ENCODE measurements at places on chromosomes 1 and 21.

- no peak for DNase-seq
Measured at GRCh38 chr1:168138134-168138533, 1.4 kb upstream of the GPR161 start.

DNA sequence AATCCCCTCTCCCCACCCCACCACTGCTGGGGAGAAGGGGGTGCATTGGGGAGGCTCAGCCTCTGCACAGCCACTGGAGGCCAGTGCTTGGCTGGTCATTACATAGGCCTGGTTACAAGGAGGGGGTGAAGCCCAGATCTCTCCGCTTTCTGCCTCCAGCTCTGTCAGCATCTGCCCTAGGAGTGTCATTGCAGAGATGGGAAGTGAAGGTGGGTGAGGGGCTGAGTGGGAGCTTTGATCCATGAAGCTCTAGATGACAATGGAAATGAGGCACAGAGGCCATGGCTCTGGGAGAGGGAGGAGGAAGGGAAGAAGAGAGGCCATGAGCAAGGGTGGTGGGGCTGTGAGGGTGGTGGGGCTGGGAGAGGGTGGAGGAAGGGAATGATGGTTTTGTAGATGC lies 411.6 kb downstream of the MATN1 start:
- no peak for DNase-seq

DNA sequence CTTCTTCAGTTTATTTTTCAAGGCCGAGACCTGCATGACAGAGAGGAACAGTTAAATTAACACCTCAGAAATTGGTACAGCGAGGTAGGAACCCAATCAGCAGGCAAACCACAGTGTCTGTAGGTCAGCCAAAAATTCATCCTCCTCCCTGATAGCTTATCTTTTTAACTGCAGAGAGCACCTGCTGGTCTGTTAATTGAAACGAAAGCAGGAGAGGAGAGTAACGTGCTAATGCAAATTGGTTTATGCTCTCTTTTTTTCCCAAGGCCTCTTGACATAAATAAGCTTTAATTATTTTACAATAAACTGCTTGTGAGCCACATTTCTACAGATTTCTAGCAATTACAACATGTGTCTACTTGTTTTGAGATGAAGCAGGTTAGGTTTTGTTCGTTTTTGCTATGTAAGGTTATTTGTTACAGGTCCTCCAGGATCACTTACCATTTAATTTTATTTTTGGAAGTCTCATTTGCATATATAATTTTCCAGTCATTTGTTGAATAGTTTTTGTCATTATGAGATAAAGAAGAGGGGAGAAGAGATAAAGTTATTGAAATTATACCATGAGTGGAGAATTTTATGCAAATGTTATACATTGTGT lies 179.9 kb downstream of the DENND1B start:
- no peak for DNase-seq

DNA sequence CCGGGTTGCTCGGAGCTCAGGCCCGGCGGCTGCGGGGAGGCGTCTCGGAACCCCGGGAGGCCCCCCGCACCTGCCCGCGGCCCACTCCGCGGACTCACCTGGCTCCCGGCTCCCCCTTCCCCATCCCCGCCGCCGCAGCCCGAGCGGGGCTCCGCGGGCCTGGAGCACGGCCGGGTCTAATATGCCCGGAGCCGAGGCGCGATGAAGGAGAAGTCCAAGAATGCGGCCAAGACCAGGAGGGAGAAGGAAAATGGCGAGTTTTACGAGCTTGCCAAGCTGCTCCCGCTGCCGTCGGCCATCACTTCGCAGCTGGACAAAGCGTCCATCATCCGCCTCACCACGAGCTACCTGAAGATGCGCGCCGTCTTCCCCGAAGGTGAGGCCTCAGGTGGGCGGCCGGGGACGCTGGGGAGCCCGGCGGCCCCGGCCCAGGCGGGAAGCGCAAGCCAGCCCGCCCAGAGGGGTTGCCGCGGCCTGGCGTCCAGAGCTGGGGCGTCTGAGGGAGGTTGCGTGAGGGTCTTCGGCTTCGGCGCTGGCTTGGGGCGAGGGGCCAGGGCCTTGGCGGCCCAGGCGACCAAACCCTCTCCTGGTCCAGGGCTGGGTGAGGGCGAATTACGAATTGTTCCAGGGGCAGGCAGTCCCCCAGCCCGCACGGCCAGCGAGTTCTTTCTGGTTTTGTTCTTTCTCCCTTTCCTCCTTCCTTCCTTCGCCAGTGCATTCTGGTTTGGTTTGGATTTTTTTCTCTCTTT lies 805 bp downstream of the SIM2 start:
- no peak for DNase-seq

DNA sequence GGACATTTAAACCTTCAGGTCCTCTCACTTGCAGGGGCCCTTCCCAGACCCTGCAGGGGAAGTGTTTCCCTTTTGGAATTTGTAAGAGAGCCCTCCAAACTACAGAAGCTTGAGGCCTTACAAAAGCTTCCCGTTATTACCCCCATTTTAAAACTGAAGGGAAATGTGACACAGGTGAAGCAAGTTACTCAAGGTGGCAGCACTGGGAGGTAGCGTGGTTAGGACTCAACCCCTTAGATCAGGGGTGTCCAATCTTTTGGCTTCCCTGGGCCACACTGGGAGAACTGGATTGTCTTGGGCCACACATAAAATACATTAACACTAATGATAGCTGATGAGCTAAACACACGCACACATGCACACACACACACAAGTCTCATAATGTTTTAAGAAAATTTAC lies 15.8 kb upstream of the ZC3H12A start:
- DNase-seq: no peak

DNA sequence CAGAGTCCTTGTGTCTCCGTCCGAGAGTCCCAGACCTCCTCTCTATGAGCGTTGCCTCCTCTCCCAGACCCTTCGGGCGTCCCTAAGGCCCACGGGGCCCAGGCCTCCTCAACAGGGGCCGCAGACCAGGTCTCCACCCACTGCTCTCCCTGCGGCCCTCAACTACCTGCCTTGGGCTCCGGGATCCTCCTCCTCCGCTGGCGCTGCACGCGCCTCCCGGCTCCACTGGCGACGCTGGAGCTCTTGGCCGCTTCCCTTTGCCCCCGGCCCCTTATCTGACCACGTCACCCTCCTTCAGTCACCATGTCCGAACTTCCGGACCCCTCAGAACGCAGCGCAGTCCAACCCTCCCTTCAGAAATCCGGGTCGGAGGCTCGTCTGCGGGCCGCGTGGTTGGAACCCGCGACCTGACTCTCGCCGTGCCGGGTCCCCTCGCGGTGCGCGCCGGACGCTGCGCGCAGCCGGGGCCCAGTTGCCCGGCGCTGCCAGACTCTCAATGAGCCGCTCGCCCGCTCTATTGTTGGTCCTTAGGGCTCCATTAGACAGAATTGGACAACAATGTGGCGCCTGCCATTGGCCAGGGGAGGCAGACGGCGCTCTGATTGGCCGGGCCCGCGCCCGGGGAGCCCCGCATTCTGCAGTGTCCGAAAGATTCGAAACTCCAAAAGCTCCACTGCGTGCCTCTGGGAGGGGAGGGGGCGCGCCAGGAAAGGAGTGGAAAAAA lies at the start of gene DMRTA2:
TSS of gene DMRTA2 (minus strand) at position 498 of the 724 bp plus-strand sequence. CDS start 1,907 bp downstream, outside the sequence.
- DNase-seq: no peak

DNA sequence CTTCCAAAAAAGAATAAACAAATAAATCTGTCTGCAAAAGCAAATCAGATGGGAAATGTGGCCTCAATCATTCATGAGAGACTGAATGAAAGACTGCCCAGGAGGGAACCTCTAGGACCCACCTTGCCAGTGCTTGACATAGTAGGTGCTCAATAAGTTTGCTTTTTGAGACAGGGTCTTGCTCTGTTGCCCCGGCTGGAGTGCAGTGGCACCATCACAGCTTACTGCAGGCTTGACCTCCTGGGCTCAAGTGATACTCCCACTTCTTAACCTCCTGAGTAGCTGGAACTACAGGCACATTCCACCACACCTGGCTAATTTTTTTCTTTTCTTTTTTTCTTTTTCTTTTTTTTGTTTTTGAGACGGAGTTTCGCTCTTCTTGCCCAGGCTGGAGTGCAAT lies 40.3 kb upstream of the CCSAP start:
- DNase-seq: no peak

GRCh38 chr1:115877511-115877910 lies 36.6 kb upstream of the NHLH2 start:
- DNase-seq: no peak

DNA sequence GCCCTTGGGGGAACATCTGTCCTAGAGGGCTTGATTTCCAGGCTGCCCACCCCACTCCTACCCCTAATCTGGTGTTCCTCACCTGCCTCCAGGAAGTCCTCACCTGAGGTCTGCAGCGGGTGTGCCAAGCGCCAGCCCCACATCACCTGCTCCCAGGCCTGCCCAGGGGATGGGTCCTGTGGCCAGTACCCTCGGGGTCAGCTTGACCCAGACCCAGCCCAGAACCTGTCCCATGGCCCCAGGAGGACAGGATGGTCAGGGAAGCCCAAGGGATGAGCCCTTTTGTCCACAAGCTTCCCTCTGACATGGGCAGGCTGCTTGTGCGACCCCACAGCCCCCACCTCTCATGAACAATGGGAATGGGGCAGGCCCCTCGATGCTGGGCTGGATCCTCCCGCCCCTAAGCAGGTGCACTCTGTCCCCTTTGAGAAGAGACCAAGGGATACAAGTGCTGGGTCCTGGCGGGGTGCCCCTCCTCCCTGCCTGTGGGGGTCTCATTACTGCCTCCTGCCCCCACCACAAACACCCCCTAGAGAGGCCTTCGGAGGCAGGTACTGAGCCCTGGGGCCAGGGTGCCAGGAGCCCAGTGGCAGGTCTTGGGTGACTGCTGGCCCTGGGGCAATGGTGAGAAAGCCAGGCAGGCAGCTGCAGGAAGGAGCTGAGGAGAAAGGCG lies 3.2 kb downstream of the MIB2 start:
- no peak for DNase-seq

- no peak for DNase-seq
Measured at GRCh38 chr1:24018611-24019580, 38.8 kb upstream of the SRSF10 start.

- no peak for DNase-seq
Measured at GRCh38 chr1:79325705-79326104, 319.2 kb upstream of the ADGRL4 start.

DNA sequence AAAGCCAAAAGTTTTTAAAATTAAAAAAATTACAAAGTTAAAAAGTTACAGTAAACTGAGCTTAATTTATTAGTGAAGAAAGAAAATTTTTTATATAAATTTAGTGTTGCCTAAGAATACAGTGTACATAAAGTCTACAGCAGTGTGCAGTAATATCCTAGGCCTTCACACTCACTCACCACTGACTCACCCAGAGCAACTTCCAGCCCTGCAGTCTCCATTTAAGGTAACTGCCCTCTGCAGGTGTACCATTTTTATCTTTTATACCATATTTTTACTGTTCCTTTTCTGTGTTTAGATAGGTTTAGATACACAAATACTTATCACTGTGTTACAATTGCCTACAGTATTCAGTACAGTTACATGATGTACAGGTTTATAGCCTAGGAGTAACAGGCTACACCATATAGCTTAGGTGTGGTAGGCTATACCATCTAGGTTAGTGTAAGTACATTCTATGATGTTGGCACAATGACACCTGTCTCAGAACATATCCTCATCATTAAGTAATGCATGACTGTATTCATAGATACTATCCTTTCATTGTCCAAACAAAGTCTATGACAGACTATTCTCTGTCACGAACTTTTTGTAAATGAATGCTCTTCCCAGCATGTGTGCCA lies 78.6 kb upstream of the PBX1 start:
- no peak for DNase-seq

- DNase-seq: no peak
Measured at GRCh38 chr1:17596186-17596585, 56.7 kb downstream of the ARHGEF10L start.

- DNase-seq: no peak
Measured at GRCh38 chr1:177091040-177091439, 73.5 kb downstream of the ASTN1 start.

DNA sequence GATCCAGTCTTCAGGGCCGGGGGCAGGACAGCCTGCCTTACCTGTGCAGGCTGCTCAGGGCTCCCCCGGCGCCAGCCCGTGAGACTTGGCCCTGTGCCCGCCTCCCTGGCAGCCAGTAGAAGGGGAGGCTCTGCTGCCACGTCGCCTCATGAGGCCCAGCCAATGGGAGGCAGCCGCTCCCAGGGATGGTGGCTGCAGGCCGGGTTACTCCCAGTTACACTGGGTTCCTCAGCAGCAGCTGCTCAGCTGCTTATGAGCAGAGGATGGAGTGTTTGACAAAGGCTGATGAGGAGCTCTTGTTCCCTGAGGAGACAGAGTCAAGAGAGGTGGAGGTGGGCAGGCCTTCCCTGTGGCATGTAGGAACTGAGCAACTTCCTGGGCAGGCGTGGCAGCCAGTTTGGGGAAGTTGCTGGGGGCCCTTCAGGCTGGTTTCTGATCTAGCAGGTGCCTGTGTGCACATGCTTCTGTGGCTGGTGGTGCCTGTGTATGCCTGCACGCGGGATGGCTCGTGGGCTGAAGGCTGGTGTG lies 5.5 kb downstream of the MFSD2A start:
- DNase-seq: peak; percentile 49

GRCh38 chr1:64917328-64917861 lies 49.0 kb downstream of the JAK1 start:
- DNase-seq: no peak

DNA sequence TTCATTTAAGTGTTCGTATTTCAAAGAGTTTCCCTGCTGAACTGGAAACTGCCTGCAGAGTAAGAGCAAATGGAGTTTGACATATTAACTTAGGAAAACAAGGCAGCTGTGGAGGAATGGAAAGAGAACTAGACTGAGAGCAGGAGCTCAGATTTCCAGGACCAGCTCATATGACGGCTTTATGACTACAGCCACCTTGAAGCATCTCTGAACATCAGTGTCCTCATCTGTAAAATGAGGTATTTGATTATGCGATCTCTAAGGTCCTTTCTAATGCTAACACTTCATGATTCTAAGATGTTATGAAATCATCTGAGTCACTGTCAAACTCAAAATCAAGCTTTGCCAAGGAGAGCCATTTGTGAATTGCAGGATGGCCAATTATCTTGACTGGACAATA lies 112.3 kb downstream of the PRRX1 start:
- no peak for DNase-seq

DNA sequence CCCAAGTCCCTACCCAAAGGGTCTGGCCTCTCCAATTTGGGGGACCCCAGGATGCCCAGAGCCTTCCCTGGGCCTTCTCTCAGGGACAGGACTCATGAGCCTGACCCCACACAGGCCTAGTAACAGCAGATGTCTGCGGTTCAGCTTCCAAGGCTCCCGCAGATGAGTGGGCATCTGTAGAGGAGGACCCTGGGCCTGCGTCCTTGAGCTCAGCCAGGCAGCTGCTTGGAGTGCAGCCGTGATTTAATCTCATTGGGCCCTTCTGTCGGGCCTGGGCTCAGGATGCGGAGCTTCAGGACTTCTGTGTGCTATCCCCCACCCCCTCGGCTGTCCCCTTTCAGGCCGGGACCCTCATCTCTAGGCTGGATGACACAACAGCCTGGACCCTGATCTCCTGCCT lies 35.4 kb downstream of the IGSF21 start:
- no peak for DNase-seq

- DNase-seq: no peak
Measured at GRCh38 chr1:90132306-90132705, 137.4 kb downstream of the ZNF326 start.

Data from activated naive CD8-positive, alpha-beta T cell treated with anti-CD3 and anti-CD28 coated beads for 36 hours (primary cell).